A549 treated with Hydrocortisone at 1 μM for 4 hours (cell line): ENCODE measurements at places on chromosomes 12 and 14. TPM values are rescaled to one million over a fixed set of nuclear protein-coding genes. Genes with fewer than 3 reads are reported as not detected.

The IGFBP6 gene
- total RNA-seq: 148 to 249 TPM (median 240 TPM) in 5 replicates

The LBHD2 gene
- 0.16 to 0.24 TPM in 2 of 5 replicates, not detected in the others for total RNA-seq

The AKAP5 gene
- 0.29 to 0.48 TPM (median 0.35 TPM) in 5 replicates for total RNA-seq

The TAS2R42 gene
- total RNA-seq: not detected in 5 replicates

The CIROP gene
- total RNA-seq: not detected in 5 replicates

The ZDHHC22 gene
- total RNA-seq: 0.18 to 0.37 TPM (median 0.23 TPM) in 5 replicates

The GPR162 gene
- 0.28 to 0.51 TPM (median 0.38 TPM) in 5 replicates for total RNA-seq
